ENCODE measurements at places on chromosomes 2 and 18. TPM values are rescaled to one million over a fixed set of nuclear protein-coding genes. Genes with fewer than 3 reads are reported as not detected.

The CFAP65 gene
- not detected for polyA plus RNA-seq

DNA sequence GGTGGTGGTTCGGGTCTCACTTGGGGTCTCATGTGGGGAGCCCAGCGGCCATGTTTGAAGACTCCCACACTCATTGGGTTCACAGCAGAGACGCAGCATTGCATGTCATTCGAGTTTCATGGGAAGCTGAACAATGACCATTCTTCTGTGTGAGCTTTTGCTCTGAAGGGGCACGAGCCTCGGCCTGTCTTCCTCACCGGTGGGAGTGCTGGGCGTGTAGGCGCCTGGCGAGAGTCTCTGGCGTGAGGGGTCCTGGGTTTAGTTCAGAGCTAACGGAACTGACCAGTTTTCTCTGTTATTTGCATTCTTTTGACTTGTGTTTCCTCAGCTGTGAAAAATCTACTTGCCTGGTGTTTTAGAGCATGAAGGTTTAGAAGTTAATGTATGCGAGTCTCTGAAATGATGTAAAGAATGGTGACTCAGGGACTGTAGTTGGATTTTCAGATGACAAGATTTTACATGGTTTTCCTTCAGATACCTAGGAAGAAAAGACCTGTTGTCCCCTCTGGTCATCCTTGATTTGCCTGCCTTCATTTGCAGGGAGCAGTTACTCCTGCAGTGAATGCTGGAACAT, 98.1 kb downstream of the ARMC9 start:
- no peak for DNase-seq
- H3K4me1 ChIP-seq: no peaks in the 10 kb centered on the region
- H3K27ac ChIP-seq: no peak overlapping the region
- no peaks in the 10 kb centered on the region for H3K27me3 ChIP-seq
- no peaks in the 10 kb centered on the region for H3K36me3 ChIP-seq

DNA sequence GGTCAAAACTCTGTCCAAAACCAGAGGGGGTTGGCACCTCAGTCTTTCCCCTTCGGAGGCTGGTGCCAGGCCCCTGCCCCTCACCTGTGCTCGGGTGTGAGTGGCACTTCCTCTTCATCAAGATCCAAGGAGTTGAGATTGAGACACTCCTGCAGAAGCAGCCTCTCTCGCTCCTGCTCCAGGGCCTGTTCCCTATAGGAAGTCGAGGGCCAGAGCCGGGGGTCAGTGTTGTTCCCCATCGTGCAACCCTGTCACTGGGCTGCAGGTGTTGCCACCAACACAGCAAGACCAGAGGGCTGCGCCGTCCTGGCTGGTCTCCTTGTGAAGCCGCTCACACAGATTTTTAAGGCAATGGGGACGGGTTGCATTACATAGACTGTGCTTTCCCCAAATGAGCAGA, 18.9 kb downstream of the FAM178B start:
- no peak overlapping the region for H3K27ac ChIP-seq
- no peak for DNase-seq
- H3K36me3 ChIP-seq: no peaks in the 10 kb centered on the region
- H3K27me3 ChIP-seq: no peaks in the 10 kb centered on the region
- H3K4me3 ChIP-seq: no peak overlapping the region
- H3K4me1 ChIP-seq: peaks cover 52% of the 10 kb centered on the region

DNA sequence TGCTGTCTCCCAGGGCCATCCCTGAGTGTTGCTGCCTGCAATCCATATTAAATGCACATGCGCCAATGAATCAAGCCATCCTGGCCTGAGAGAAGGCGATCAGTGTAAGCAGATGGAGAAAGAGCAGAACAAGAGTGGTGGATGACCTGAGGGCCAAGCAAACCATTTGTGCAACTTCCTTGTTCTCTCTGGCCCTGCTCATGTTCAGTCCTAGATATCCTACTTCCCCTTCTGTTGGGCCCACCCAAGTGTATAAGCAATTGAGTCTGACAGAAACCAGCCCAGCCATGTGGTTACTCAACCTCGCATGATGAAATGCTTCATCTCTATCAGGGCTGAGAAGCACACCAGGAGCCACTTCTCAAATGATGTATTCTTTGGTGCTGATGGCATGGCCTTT, 383.1 kb upstream of the ID2 start:
- DNase-seq: no peak
- H3K27ac ChIP-seq: no peak overlapping the region
- H3K4me1 ChIP-seq: peaks cover 39% of the 10 kb centered on the region
- no peaks in the 10 kb centered on the region for H3K36me3 ChIP-seq
- H3K4me3 ChIP-seq: no peak overlapping the region

GRCh38 chr18:32530947-32531651, 60.4 kb upstream of the GAREM1 start:
- no peak overlapping the region for H3K4me3 ChIP-seq
- no peaks in the 10 kb centered on the region for H3K27me3 ChIP-seq
- peak; percentile 15 for DNase-seq
- H3K27ac ChIP-seq: no peak overlapping the region
